ENCODE measurements at places on chromosomes 5 and 9.

DNA sequence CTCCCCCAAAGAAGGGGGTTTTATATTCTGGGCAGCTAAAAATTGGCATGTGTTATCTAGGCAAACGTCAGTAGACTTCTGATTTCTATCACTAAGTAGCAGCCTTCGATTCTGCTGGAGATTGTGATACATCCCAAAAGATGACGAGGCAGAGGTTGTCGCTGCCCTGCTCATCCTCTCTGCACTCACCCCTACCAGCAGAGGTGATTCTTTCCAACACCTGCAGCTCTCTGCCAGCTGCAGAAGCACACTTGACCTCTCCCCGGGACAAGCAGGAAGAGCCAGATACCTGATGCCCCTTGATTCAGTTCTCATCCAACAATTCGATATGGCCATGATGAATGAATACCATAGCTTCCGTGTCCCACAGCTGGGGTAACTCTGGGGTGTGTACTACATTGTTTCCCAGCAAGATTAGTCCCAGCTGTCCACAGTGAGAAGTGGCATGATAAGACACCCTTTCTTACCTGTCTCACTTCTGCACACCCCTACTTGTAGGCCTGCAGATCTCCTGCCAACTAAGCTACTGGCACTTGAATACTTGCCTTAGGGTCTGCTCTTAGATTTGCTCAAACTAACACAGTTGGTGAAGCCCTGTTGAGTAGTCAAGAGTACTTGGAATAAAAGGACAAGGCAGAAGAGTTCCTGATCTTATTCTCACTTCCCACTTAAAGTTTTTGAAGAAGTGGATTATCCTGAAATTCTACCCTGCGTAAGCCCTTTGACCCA is 37.6 kb upstream of the SMAD5 start:
- DNase-seq, result no peak

- DNase-seq, result no peak
These were observed 341.6 kb upstream of the PIK3R1 start for GRCh38 chr5:67873935-67874334.

DNA sequence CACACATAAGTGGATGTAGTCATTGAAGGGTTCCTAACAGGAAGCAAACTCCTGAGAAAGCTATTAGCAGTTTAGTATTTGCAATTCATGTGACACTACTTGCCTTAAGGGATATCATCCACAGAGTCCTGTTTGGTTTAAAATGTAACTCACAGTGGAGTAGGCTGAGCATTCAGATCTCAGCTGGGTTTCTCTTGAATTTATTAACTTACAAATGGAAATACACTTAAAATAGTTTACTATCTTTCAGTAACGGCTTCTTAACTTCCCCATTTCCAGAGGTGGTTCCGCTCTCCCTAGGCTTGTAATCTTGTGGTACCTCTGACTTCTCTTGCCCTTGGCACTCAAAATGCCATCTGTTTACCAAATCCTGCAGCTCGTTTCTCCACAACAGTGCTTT is 660.7 kb upstream of the ADAMTS16 start:
- no peak for DNase-seq

GRCh38 chr9:126569036-126569435 is 44.7 kb upstream of the LMX1B start:
- no peak for DNase-seq

GRCh38 chr5:31827867-31828266 is 188.9 kb downstream of the PDZD2 start:
- DNase-seq, result no peak

DNA sequence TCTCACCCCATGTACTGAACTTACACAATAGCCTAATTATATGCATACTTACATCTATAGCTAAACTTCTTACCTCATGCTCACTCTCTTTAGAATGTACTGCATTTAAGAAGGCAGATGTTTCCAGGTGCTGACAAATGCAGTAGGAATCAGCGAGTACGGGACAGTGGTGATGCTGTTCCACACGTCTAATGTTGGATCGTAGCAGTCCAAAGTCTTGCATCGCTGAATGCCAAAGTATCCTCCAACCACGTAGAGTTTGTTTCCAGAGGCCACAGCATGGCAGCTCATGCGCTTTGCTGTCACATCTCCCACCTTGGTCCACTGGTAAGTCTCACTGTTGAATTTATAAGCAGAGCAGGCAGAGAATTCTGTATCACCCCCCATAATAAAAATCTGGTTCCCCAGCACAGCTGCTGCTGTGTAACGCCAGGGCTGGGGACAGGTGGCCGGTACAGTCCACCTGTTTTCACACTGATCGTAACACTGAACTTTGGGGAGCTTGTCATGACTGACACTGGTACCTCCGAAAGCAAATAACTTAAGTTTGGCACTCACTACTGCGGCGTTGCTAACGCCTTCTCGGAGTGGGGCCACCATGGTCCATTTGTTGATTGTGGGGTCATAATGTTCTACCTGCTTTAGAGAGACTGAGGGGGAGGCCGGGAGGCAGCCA is 5.8 kb downstream of the ENC1 start:
- DNase-seq, result no peak

DNA sequence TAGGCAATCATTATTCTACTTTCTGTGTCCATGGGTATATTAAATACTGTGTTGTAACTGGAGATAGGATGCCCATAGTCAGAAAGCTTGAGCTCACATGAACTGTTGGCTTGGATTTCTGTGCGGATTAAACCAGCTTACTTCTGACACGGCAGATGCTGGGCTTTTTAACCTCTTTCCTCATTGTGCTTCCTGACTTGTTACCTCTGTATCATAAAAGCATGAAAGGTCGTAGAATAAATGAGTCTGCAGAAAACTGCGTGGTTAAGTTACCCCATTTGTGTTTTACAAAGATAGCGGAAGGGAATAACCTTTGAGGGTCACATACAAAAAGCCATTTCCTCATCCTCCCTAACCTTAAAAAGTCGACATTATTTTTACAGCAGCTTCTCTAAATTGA is 199.5 kb upstream of the DMRT1 start:
- DNase-seq, result no peak

DNA sequence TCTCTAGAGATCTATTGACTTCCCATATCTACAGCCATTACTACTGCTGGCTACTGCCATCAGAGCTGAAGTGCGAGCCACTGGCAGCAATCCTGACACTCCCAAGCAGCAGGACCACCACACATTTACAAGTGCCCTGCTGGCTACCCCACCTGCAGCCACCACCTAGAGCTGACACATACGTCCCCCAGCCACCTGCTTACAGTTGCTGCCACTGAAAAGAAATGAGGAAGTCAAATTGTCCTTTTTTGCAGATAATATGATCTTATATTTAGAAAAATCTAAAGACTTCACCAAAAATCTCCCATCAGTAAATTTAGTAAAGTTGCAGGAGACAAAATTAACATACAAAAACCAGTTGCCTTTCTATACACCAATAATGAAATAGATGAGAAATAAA is 48.4 kb downstream of the ZNF484 start:
- no peak for DNase-seq

DNA sequence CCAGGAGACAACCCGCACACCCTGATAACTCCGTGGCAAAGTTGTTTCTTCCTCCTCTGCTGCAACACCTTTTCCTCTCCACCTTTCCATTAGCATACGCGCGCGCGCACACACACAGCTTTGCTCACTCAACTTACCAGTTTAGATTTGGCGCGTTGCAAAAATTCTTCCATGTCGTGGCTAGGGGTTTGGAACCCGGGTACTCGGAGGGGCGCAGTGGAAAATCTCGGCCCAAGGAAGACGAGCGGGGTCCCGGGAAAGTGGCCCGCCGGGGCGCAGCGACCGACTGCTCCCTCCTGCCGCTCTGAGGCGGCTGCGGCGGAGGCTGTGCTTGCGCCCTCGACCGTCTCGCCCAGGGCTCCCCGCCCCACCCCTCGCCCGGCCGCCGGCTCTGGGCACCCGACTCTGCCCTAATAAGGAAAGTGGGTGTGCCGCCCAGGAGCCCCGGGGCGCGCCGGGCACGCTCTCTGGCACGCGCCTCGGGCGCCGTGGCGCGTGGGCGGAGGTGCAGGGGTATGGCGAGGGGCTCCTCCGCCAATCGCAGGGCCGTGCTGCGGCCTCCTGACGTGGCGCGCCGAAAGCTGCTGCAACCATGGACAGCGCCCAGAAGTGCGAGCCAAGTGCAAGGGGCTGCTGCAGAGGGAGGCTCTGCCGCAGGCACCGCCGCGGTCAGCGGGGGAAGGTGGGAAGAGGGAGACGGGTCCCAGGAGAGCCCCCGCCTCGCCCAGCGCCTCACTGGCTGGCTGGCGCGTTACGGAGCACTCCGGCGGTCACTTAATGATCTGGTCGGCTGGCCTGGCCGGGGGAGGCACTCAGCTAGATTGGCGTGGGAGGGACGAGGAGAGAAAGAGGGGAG is at the start of gene PRUNE2:
PRUNE2 (minus strand) TSS at position 324 of the 856 bp plus-strand sequence; CDS start at position 173, 151 bp downstream.
- no peak for DNase-seq

DNA sequence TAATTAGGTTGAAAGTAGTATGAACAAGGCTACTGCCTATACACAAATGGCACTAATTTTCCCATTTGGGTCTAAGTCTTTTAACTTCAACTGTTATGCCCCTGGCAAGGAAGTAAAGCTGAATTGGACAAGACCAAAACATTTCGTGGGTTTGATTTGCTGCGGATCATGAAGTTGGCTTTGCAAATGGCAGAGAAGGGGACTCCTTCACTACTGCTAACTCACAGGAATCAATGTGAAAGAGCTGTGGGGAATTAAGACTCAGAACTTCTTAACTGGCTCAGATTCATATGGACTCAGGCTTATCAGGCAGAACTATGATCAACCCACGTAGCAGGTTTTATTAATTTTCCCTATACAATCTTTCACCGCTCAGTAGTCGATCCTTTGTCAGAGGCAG is 73.8 kb upstream of the IFNE start:
- no peak for DNase-seq

DNA sequence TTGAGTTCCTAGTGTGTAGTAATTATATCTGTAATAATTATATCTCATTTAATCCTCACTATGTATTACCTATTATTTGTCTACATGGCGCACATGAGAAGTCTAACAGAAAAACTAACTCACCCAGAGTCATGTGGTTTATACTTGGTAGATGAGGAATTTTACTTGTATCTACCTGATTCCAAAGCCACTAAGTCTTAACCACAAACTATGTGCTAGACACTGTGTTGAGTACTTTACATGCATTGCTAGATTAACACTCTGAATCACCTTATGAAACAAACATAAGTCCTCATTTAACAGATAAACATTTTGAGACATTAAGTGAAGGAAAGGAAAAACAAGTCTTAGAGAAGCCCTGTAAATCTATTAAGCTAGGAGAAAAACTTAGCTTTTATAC is 404.8 kb downstream of the TLR4 start:
- DNase-seq, result no peak

GRCh38 chr5:33793276-33793675 is 98.5 kb downstream of the ADAMTS12 start:
- no peak for DNase-seq

GRCh38 chr9:79591458-79591857 is 19.7 kb downstream of the TLE4 start:
- no peak for DNase-seq

DNA sequence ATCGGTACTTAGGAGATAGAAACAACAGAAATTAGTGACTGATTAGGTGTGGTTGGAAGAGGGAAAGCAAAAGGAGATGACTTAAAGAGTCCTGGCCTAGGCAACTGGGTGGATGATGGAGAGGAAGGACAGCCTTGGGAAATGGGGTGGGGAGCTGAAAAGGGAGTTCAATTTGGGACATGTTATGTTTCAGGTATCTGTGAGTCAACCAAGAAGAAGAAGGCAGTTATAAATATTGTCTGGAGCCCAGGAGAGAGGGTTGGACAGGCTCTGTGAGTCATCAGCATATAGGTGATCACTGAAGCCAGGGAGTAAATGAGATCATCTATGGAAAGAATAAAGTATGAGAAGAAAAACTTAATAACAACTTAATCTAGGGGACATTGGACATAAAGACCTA is 357.7 kb downstream of the NPR3 start:
- DNase-seq, result no peak

GRCh38 chr5:91206734-91207133 is 176.4 kb downstream of the ARRDC3 start:
- no peak for DNase-seq

- DNase-seq, result no peak
These were observed 59.5 kb downstream of the MVB12B start for GRCh38 chr9:126386088-126386487.
